ENCODE measurements at places on chromosomes 13 and 19.

- DNase-seq, result no peak
Measured at GRCh38 chr19:29668746-29669609, 3.7 kb downstream of the PLEKHF1 start.

DNA sequence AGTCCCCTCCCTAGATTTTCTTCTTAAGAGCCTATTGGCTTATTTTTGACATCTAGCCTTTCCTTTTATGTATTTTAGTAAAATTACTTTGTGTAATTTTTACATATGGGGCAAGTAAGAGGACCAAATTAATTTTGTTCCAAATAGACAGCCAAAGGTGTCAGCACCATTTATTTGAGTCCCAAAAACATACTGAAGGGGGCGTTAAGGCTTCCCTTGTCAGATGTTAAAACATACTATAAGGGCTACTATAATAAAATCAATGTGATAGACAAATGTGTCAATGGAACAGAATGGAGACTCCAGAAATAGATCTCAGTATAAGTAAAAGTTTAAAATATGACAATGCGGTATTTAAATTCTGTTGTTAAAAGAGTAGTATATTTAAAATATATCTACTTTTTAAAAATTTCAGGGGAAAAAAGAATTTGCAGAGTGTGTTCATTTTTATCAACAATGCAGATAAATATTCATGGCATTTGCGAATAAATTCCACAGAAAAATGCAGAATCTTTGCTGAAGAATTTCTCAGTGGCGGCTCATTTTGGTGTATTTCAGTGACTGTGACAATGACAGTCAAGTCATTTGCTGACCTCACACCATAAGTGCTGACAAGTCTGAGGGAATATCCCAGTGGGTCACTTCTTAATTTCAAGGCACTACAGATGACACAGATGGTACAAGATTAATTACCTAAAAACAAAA, 133.7 kb downstream of the MTUS2 start:
- DNase-seq, result no peak

DNA sequence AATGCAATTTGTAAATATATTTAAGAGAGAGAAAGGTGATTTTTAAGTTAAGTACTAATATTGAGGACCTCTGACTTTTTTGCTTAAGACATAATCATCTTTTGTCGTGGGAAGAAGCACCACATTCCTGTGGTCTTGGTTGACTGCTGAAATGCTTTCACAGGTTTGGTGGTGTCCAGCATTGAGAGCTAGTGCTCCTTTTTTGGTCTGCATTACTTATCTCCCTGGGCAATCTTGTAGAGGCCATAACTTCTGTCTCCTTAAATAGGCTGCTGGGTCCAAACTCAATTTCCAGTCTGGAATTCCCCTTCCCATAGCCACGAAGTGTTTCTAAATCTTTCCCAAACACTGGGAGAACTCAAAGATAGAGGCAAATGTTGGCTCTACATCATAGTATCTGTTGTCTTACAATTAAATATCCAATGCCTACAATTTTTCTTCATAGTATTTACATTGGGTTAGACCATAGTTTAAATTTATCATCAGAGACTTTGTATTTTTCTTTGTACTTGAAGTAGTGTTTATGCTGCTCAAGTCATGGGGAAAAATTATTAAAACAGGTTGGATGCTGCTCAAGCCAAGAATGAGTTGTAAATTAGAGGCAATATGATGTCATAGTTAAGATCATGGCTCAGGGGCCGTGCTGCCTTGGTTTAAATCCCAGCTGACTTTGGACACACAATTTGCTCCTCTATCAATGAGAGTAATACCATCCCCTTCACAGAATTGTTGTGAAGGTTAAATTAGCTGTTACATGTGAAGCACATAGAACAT, 105.6 kb downstream of the POSTN start:
- DNase-seq, result no peak

DNA sequence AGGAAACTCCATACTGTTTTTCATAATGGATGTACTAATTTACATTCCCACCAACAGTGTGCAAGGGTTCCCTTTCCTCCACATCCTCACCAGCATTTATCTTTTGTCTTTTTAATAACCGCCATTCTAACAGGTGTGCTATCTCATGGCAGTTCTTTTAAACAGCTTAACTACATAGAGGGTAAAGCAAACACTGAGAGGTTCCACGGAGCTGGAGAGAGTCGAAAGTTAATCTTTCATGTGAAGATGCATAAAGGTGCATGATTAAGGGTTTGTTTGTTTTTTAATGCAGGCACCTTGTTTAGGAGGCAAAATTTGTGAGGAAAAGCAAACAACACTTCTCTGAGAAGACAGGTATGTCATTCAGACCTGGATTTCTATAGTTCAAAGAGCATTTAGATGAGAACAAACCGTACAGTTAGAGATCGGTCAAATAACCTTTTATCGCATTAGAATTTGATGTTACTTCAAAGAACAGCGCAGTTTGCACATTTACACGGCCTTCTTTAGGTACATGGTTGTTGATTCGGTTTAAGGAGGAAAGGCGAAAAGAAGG, 193.9 kb downstream of the RBM26 start:
- no peak for DNase-seq

DNA sequence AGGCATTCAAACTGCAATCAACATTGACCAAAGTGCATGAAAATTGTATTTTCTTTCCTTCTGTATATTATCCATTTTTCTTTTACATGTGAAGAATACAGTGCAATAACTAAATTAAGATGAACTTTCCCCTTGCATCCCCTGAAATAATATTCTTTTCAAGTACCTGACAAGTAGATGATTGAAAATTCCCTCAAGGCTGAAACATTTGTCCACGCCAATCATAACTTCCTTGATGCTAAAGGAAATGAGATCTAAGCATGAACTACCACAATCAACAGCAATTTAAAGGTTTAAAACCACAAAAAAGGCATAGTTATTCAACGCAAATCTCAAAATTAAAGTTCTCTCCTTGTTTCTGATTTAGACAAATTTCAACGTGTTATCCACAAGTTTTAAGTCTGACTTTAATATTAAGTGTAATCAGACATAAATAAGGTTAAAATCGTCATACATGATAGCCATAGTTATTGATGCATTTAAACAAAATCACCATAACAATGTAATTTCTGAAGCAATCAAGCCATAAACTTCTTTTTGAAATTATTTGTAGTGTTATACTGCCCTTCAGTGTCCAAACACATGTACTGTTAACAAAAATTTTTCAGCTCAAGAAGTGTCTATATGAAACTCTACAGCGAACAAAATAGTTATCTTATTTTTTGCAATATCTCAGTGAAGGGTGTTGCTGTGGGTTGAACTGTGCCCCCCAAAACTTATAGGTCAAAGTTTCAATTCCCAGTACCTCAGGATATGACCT, 169.5 kb downstream of the DCLK1 start:
- no peak for DNase-seq

- DNase-seq, result no peak
Measured at GRCh38 chr13:27963491-27963890, 5.6 kb downstream of the CDX2 start.

- no peak for DNase-seq
Measured at GRCh38 chr13:89827552-89827951, 1519.9 kb upstream of the MIR17HG start.

- DNase-seq, result no peak
Measured at GRCh38 chr13:105436943-105437342, 1098.5 kb downstream of the EFNB2 start.

GRCh38 chr19:33662391-33663092, 40.8 kb downstream of the CHST8 start:
- no peak for DNase-seq

DNA sequence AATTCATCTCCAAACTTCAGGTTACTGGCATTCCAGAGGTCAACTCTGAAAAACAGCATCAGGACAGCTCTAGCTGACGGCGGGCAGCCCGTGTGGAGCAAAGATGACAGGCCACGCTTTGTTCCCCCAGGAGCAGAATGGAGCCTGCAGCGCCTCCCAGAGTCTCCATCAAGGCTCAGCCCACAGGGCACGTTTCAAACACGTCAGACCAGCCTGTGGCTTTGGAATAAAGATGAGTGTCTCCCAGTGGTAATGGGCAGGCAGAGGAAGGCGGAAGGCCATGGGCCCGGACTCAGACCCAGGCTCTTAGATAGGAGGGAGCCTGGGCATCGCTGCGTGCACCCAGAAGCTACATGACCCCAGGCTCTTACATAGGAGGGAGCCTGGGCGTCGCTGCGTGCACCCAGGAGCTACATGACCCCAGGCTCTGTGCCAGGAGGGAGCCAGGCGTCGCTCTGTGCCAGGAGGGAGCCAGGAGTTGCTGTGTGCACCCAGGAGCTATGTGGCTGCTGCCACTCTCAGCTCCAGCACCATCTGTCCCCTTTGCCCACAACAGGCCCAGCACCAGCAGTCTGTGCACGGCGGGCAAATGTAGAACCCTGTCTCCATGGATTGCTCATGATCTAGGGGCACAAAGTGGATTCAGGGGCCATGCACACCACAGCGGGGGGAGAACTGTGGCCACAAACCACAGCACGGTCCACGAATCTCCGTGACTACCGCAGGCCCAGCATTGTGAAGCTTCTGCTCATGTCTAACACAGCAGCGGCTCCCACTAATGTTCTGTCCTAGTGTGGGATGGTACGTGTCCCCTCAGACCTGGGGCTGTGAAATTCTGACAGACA, 47.8 kb upstream of the C13orf46 start:
- DNase-seq, result no peak

GRCh38 chr13:73859841-73860240, 274.4 kb downstream of the KLF12 start:
- no peak for DNase-seq

DNA sequence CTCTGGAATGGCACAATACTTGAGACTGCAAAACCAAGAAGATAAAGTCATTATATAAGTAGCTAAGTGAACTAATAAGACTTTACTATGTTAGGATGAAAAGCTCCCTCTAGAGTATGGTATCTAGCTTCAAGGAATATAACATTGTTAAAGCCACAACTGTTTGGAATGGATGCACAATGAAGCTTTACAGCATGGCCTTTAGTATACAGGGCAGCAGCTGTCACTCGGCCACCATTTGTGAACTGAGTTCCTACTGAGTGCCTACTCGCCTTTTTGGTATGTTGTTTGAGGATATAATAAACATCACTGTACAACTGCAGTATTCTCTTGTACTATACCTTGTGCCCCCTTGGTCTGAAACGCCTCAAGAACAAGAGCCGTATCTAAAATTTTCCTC, 6.8 kb downstream of the ALG5 start:
- no peak for DNase-seq

- peak; percentile 40 for DNase-seq
Measured at GRCh38 chr19:37594982-37595382, 306 bp downstream of the ZNF540 start.

DNA sequence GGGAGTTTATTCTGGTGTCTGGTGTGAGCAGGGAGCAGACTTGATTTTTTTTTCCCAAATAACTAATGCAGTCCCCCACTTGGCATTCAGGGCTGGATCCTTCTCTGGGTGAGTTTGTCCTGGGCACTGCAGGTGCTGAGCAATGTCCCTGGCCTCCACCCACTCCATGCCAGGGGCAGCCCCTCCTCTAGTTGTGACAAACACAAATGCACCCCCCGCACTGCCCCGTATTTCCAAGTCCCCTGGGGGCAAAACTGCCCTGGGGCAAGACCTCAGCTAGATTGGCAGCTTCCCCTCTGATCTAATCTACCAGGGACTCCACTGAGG, 6.4 kb downstream of the MOB3A start:
- no peak for DNase-seq

DNA sequence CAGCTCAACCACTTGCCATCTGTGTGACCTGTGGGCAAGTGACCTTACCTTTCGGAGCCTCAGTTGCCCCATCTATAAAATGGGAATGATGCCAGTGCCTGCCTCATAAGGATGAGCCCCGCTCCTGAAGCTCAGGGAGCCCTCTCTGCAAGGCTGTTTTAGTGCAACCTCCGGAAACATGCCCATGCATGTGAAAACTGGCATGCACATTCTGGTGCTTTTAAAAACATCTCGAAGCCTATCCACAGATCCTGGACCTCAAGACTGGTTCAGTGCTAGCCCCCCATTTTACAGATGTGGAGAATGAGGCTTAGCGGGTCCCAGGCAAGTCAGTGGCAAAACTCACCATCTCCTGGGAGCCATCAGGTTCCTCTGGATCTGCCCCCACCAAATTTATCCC, 5.6 kb downstream of the CADM4 start:
- no peak for DNase-seq

DNA sequence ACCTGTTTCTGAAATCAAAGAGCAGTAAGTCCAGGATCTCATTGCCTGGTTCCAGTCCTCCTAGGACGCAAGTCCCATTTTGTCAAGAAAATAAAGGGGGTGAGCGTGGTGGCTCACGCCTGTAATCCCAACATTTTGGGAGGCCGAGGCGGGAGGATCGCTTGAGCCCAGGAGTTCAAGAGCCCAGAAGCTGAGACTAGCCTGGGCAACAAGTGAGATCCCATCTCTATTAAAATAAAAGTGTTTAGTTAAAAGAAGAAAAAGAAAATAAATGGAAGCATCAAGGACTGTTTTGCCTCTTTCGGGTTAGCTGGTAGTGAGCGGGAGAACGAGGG, 344 bp upstream of the HAUS5 start:
- DNase-seq, result no peak

- no peak for DNase-seq
Measured at GRCh38 chr13:25847635-25848626, 203.9 kb downstream of the SHISA2 start.

- no peak for DNase-seq
Measured at GRCh38 chr13:29936051-29936813, 85.8 kb upstream of the UBL3 start.

DNA sequence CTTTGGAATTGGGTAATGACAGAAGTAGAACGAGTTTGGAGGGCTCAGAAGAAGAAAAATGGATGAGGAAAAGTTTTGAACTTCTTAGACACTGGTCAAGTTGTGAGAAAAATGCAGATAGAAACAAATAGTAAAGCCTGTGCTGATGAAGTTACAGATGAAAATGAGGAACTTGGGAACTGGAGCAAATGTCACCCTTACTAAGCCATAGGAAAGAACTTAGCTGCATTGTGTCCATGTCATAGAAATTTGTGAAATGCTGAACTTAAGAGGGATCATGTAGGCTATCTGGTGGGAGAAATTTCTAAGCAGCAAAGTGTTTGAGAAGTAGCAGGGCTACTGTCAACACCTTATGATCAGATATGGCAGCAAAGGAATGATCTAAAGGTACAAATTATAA, 289.2 kb upstream of the PCDH9 start:
- no peak for DNase-seq

GRCh38 chr13:31725841-31726240, 13.5 kb upstream of the RXFP2 start:
- no peak for DNase-seq

- no peak for DNase-seq
Measured at GRCh38 chr19:39939556-39939955, 5.1 kb upstream of the FCGBP start.

DNA sequence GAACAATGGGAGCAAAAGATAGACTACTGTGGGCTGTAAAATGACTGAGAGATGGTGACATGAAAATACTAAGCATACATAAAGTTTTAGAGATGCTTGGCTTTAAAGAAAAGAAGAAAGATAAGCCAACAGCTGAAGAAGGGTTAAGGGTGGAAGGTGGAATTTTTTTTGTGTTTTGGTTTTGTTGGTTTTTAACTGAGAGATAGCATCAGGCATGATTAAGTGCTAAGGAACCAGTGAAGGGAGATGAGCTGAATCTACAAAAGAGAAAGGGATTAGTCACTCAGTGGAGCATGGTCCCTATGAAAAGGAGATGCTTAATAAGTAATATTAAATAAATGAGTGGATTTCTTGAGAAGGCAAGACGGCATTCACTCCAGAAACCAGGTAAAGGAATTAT, 12.5 kb upstream of the TBC1D4 start:
- no peak for DNase-seq

- no peak for DNase-seq
Measured at GRCh38 chr13:31930901-31931522, 100.6 kb upstream of the FRY start.

Data from activated T-cell treated with anti-CD3 and anti-CD28 coated beads for 48 hours (primary cell).